ENCODE measurements at places on chromosomes 11 and 22.

DNA sequence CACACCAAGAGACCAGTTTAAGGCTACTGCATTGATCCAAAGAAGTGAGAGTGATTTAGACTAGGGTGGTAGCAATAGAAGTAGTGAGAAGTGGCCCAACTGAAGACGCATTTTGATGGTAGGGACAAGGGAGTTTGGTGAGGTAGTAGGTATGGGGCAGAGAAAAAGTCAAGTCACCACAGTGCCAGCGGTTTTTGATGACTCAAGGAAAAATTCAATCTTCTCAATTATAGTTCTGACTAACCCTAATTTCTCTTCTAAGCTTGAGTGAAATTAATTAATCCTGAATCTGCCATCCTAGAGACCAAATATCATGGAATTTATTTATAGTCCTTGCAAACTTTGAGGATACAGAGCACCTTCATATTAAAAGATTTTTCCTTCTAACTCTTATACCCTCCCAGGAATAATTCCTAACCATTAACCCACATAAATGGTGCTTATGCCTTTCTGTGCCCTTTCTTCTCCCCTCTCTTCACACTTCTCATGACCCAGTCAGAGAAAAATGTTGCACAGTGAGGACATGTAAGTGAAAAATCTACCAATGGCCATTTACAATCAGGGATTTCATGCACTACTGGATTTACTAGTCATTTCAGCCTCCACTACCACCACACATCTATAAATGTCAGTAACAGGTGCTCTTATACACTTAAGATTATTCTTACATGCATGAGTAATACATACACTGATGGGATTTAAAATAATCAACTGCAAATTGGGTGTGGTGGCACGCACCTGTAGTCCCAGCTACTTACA, 45.9 kb upstream of the ARHGAP32 start:
- no peak for DNase-seq

DNA sequence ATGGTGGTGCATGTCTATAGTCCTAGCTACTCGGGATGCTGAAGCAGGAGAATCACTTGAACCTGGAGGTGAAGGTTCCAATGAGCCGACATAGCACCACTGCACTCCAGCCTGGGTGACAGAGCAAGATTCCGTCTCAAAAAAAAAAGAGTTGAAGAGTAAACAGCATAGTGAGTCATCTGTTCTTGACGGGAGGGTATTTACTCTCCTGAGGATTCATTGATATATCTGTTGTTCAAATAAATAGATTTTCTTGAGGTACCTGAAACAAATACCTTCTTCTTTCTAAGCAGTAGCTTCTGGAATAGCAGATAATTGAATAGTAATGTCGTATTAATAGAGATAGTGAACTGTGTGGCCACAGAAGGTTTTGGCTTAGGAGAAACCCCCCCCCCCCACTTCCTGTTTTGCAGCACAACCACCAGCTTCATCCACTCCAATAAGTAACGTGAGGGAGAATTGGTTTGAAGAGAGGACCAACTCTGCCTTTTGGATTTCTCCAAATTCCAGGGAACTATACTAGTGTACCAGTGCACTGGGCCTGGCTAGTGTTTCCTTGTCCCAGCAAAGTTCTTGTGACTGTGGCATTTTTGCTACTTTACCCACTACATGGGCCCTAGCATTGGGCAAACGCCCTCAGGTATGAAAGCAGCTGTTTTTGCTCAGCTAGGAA, 90.0 kb downstream of the PRMT3 start:
- DNase-seq, result no peak

GRCh38 chr11:68962527-68963250, 18.1 kb downstream of the MRGPRD start:
- DNase-seq, result no peak

- no peak for DNase-seq
These were observed 39.9 kb downstream of the OR2AT4 start for GRCh38 chr11:75056814-75057213.

DNA sequence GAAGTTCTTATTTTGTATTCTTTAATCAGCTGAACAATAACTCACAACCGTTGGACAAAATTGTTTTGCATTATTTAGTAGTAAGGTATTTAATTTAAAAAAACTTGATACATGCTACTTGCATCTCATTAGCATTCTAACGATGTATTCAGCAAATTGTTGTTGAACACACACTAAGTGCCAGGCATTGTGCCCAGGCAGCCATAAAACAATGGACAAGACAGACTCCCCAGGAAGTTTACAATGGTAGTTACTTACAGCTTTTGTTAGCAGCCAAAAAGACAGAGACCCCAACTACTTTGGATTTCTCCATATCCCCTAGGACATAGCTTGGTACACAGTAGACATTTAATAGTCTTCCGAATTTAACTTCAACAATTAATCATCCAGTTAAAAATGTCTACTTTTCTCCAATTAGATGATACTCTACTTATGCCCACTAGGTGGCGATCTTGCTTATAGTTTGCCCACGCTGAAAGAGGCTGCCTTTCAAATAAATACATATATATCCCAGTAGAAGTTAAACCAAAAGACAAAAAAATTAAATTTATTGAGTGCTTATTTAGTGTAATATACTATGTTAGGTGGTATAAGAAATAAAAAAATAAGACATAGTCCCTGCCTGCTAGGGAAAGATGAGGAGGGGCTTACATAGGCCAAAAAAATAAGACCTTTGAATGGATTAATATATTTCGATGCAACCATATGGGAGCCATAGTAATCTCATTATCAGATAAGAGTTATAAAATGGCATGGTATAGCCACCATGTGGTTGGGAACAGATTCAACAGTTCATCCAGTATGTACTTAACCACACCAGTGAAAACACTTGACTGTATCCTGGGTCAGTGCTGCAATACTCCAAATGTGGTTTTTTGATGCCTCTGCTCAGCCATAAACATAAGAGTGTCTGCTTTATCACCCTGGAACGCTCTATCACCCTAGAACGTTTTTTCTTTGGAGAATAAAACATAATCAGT, 2.0 kb upstream of the FJX1 start:
- no peak for DNase-seq

- DNase-seq, result no peak
These were observed 689.7 kb downstream of the TBC1D22A start for GRCh38 chr22:47452184-47452583.

- peak; percentile 5 for DNase-seq
These were observed 46.9 kb upstream of the PICALM start for GRCh38 chr11:86115542-86116385.

GRCh38 chr11:35087648-35088047, 51.3 kb upstream of the CD44 start:
- peak; percentile 33 for DNase-seq

DNA sequence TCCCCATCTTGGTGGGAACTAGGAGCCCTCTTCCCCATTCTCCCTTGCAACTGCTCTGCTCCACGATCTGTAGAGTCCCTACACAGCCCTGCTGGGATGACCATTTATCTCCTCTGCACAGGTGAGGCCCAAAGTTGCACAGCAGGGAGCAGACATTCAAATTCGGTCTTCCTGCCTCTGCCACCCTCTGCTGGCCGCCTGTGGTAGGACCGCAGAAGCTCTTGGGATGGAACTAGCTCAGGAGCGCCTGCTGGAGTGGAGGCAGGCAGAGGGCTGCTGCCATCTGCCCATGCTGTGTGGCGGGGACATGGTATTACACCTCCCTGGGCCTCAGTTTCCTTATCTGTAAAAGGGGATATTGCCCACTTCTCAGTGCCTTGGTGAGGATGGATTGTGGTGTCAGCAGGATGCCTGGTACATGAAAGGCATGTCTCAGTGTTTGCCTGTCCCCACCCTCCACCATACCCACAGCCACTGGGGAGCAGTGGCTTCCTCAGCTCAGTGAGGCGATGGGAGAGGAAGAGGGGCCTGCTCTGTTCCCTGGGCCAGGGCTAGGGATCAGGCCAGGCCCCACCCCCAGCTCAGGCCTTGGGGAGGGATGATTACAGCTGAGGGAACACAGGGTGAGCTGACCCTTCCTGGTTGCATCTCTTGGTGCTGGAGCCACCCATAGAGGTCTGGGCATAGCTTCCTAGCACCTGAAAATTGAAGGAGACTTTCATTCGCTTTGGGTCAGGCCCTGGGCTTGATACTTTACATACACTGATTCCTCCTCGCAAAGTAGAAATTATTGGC, 11.3 kb upstream of the OMP start:
- peak; percentile 85 for DNase-seq
